ENCODE measurements at places on chromosomes 3 and 15.
A peak's percentile ranks its signal among the peaks of the same experiment; 100 is the strongest.

DNA sequence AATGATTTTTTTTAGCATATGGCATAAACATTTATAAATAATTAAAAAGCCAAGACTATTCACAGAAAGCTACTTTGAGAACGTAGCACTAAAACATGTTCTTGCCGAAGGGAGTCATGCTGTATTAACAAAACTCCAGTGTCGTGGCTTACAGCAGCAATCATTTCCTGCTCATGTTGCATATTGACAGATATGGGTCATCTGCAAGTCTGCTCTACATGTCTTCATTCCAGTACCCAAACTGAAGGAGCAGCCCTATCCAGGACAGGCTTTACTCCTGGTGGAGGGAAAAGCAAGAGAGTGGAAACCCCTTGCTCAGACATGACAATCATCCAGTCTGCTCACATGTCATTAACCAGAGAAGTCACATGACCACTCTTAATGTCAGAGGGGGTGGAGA is 87.6 kb downstream of the NEK11 start:
- no peak for DNase-seq

DNA sequence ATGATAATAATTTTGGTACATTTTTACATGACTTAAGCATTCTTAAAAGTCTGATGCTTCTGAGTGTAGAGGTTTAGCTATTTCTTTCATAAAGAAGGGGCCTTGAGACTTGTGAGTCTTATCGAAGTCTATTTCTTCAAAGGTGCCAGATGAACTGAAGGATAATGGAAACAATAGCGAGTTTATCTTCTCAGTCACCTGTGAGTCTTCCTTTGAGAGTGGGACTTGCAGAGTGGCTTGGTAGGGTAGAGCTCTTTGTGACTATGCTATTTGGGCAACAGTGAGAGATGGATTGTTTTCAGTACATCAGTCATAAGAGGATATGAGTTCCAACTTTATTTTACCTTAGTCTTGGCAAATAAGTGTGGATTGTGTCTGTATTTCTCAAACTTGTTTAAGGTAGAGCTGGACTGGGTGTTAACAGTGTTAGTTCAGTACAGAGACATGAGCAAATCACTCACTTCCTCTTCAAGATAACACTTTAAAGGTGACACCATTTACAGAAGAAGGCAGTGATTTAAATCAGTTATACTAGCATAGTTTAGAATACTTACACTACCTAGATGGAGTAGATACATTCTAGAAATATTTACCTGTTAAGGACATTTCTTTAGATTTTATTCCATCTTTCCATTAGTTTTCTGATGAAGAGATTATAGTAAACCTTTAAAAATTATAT is 3.2 kb downstream of the AKAP13 start:
- no peak for DNase-seq

GRCh38 chr3:160676547-160677303 is at the start of gene ARL14:
ARL14 (plus strand) TSS chr3:160677160; CDS start chr3:160677347, 187 bp downstream.
- no peak for DNase-seq

DNA sequence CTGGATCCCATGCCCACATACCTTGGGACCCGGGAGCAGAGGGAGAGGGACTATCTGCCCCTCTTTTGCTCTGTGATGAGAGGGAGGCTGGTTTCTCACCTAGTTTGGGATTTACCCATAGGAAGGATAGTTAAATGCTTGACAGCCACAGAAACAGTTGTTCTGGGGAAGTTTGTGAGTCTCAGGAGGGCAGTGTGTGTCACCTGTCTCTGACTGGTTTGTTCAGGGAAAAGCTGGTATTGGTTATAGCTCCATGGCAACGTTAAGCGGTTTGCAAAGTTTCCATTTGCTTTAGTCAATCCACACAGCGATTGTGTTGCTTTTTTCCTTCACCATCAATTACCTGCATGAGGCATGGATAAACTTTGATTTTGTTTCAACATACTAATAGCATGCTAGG is 3.7 kb upstream of the TMED3 start:
- DNase-seq: no peak

GRCh38 chr15:85444122-85444745 is 63.8 kb downstream of the AKAP13 start:
- no peak for DNase-seq

DNA sequence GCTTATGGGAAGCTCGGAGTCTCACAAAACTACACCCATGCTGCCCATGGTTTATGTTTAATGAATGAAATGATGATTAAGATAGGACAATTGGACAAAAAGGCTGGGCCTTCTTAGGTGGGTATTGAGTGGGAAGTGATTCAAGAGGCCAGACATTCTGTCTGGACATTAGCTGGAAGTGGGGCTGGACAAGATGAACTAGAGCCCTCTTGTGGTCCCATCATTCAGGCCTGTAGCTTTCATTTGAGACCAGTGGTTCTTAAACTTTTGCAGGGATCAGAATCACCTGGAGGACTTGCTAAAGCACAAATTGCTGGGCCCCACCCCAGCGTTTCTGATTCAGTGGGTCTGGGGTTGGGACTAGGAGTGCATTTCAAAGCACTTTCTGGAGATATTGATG is 290.4 kb upstream of the CTDSPL start:
- DNase-seq: no peak

- no peak for DNase-seq
Measured at GRCh38 chr3:125437631-125438435, 62.7 kb upstream of the ZNF148 start.

DNA sequence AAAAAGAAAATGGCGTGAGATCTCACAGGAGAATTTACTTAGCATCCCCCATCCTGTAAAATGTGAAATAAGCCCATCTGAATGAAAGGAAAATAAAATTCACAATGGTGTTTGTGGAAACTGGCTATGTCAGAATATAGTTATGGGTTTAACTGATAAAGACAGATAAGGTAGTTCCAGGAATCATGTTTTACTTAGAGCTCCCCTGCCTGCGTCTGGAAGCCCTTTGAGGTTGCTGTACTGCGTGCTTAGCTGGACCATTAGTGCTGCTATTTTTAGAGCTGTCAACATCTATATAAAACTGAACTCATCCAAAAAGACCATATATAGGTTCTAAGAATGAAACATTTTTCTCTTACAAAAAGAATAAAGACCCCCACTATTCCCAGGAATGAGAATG is 130.8 kb downstream of the LSAMP start:
- DNase-seq: peak; percentile 4

DNA sequence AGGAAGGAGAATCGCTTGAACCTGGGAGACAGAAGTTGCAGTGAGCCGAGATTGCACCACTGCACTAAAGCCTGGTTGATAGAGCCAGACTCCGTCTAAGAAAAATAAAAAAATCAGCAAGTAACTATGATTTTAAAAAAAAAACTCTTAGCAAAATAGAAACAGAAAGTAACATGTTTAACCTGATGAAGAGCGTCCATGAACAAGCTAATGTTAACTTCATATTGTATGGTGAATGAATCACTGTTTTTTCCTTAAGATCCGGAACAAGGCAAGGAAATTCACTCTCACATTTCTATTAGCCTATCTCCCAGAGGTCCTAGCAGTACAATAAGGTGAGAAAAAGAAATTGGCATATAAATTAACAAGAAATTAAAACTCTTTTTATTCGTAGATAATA is 69.0 kb downstream of the RFX7 start:
- no peak for DNase-seq

DNA sequence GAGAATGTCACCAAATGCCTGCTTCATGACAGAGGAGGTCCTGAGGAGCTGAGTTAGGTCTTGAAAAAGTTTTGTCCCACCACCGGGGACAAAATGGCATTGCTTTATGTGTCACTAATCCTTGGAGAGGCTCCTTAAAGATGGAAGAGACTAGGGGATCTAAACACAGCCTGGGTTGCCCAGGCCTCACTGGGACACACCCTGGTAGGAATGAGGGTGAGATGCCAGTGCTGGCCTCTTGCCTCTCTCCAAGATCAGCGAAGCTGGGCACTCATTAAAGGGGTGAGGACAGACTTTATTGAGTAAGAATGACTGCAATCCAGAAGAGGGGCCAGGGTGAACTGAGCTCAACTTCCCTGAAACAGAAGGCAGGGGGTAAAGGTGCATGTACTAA is 58.5 kb upstream of the KLF13 start:
- no peak for DNase-seq

- no peak for DNase-seq
Measured at GRCh38 chr15:93943586-93943985, 287.8 kb upstream of the MCTP2 start.

GRCh38 chr3:15164340-15164739 is 41.7 kb upstream of the CAPN7 start:
- DNase-seq: peak; percentile 34

DNA sequence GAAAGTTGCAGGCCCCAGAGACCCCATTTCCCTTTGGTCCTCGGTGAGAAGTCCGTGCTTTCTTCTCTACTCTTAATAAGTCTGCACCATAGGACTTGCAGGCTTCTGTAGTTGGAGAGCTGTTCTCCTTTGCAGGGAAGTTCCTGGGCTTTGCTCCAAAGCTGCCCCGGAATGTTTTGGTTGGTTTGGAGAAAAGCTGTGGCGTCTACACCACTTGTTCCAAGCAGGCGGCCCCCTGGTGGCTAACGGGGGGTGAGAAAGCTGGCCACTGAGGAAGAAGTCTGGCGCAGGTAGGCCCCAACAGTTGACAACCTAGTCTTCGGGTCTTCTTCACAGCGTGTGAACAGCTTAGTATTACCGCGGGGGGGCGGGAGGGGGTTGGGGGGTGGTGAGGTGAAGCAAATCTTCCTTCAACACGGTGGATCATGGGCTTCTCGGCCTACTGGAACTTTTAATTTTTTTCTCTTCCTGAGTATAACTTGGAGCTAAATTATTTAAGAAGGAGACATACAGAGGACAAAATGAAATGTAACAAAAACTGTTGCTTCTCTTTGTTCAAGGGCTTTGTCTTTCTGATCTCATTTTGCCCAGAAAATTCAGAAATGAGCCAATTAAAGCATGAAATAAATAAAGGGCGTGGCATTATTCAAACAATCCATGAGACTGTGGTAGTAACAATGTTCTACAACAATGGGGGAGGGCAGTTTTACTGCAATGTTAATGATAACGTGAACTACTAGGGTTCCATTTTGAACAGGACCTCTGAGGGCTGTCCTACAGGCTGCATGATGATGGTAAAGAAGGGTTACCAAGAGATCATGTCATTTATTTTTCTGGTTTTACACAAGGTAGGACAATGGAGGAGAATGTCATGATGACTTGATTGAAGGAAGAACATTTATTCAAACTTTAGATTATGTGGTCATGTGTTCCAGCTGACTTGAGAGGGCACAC is 2.2 kb upstream of the THRB start:
- DNase-seq: peak; percentile 78

- DNase-seq: peak; percentile 58
Measured at GRCh38 chr15:80179025-80179759, 26.4 kb downstream of the FAH start.

GRCh38 chr3:134630506-134630905 is 20.3 kb downstream of the KY start:
- no peak for DNase-seq

DNA sequence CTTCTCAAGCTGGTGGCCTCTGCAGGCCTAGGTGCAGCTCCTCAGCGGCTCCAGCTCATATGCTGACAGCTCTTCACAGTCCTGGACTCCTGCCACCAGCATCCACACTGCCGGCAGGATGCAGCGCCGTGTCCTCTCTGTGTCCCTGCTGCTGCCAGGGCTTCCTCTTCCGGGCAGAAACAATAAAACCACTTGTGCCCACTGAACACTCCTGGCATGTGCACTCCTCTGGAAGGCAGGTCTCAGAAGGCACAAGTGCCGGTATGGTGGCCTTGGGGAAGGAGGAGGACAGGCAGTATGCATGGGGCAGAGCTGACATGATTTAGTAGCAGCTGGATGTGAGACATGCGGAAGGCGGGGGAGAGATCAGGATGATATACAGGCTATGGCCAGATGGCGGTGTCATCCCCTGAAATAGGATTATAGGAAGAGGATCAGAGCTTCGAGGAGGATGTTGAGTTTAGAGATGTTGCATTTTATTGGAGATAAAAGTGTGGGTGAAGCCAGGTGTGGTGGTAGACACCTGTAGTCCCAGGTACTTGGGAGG is 7.5 kb upstream of the MAN2A2 start:
- DNase-seq: no peak

Data from fibroblast of skin of left quadriceps (primary cell).